ENCODE measurements at places on chromosomes 2 and 18.

- DNase-seq: no peak
Observed at GRCh38 chr2:187102381-187102780, 253.4 kb upstream of the ZSWIM2 start.

- DNase-seq: no peak
Observed at GRCh38 chr2:167964650-167965413, 282.6 kb downstream of the STK39 start.

DNA sequence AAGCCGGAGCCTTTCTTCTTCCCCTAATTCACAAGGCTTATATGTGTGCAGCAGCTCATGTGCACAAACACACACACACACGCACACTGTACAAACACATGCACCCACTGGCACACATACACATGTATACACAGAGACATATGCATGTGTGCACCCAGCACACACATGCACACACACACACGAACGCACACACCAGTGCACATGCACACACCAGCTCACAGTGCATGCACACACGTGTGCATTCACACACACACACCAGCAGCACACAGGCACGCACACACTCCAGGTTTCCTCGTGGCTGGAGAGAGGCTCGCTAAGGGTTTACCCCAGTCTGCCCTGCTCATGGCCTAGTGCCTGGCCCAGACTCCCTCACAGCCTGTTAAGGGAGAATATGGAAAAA is 234.0 kb downstream of the EIPR1 start:
- no peak for DNase-seq

DNA sequence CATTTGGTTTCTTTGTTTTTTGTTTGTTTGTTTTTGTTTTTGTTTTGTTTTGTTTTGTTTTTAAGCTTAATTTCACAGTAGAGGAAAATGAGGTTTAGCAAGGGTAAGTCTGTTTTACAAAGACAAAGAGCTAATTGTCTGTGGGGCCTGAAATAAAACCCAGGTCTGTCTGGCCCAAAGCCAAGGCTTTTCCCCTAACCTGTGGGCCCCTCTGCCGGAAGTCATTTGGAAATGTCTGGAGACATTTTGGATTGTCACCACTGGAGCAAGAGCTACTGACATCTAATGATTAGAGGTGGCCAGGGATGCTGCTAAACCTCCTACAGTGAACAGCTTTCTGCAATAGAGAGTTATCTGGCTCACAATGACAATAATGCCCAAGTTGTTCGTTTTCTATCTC is 167.2 kb downstream of the MAP2 start:
- DNase-seq: no peak

DNA sequence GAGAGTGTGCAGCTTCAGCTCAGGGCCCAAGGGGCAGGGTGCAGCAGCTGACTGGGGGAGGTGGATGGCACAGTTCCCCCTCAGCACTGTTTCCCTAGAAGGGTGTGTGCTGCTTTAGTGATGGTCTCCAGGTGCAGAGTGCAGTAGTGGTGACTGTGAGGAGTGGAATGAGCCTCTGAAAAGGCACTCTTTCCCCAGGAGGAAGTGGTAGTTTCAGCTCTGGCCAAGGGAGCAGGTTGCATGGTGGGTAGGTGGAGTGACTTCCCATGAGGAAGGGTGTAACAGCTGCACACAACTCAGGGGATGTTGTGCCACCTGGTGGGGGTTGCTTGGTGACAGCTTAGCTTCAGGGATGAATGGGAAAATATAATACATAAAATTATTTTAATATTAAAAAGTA is 251.5 kb upstream of the NXPH2 start:
- no peak for DNase-seq

- DNase-seq: no peak
Observed at GRCh38 chr2:69716555-69717120, 25.3 kb upstream of the ANXA4 start.

DNA sequence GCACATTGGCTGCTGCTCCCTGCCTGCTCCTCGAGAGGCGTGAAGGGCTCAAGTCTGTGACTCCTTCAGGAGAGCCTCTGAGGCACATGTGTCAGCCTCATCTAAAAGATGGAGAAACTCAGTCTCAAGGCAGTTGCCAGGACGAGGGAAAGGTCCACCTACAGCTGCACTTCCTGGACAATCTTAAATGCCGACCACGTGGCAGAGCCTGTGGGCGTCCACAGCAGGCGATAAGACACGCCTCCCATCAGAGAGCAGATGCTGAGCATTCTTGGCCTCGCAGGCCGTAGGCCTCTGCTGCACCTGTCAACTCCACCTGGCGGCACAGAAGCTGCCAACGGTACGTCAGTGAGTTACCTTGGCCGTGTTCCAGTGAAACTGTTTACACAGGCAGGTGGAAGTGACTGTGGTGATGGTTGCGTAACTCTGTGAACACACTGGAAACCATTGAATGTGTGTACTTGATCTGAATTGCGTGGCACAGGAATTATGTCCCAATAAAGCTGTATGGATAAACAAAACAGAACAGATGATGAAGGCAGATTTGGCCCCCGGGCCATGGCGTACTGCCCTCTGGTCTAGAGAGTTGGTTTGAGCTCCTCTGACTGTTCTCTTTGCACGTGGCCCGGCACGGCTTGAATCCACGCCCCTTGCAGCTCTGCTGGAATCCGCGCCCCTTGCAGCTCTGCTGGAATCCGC is 114.5 kb downstream of the RNF144A start:
- DNase-seq: peak; percentile 69

- DNase-seq: no peak
Observed at GRCh38 chr2:191571163-191571769, 106.7 kb upstream of the NABP1 start.

DNA sequence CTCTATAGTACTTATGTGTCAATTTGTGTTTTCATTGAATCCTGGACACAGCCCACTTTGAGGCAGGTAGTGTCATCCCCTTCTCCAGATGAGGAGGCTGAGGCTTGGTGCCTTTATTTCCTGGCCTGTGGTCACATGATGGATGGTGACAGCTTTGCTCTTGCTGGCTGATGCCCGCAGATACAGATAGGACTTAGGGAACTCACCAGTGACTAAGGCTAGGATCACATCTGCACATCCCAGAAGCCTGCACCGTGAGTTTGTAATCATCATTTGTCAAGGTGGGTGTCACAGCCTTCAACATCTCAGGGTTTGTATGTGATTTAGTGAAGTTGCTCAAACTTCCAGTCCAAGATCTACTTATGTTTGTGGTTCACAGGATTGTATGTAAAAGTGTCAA is 295.1 kb upstream of the RAB12 start:
- DNase-seq: no peak

GRCh38 chr18:32717126-32717525 is 55.7 kb downstream of the KLHL14 start:
- no peak for DNase-seq

- DNase-seq: no peak
Observed at GRCh38 chr2:189933041-189933440, 129.5 kb downstream of the MSTN start.

DNA sequence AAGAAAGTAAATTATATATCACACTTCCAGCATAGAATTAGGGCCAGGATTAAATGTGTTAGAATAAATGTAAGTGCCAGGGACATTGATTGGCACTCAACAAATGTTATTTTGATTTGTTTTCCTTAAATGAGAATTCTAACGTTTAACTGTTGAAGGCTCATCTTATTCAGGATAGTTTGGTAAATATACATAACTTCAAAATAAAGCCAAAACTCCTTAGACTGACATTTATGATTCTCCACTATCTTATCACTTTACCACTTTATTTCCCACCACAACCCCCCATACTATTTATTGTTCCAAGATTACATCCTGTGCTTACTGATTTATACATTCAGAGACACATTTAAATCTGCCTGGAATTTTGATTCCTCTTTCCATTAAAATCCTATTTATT is 769.5 kb upstream of the CDH2 start:
- no peak for DNase-seq

- DNase-seq: no peak
Observed at GRCh38 chr18:52277785-52278184, 62.2 kb upstream of the DCC start.

GRCh38 chr2:153770359-153770991 is 101.2 kb upstream of the GALNT13 start:
- DNase-seq: no peak

- no peak for DNase-seq
Observed at GRCh38 chr2:48943436-48943835, 187.9 kb upstream of the LHCGR start.

- peak; percentile 81 for DNase-seq
Observed at GRCh38 chr2:196239622-196240587, 68.5 kb upstream of the STK17B start.

GRCh38 chr2:228507870-228508269 is 326.4 kb upstream of the SPHKAP start:
- no peak for DNase-seq

GRCh38 chr2:219131327-219131726 is 29.3 kb downstream of the NHEJ1 start:
- DNase-seq: no peak

GRCh38 chr18:21629089-21629832 is 17.1 kb downstream of the SNRPD1 start:
- no peak for DNase-seq

DNA sequence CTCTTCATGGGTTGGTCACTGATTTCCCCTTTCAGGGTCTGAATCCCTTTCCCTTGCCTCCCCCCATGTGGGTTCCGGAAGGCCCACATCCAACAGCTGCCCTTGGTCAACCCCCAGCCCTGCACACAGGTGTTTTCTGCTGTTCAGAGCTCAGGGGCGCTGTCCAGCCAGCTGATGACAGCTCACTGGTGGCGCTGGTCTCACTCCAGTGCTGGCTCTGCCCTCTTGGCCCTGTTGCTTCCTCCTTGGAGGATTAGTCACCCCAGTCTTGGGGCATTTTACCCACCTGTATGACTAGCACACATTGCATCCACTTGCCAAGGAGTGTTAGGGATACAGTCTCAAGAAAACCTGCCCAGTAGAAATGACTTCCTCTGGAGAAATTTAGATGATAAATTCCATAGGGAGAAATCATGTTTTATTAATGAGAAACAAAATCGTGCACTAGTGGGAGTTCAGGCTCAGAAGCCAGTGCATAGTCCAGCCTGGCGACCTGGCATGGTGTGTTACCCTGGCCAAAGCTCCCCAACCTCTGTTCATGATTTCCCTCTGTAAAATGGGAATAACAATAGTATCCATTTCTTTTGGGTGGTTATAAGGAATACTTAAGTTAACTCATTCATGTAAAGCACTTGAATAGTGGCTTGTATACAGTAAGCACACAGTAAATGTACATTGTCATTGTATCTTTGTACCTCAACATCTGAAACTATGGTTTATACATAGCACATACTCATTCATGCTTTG is 21.6 kb downstream of the CRIM1 start:
- no peak for DNase-seq

DNA sequence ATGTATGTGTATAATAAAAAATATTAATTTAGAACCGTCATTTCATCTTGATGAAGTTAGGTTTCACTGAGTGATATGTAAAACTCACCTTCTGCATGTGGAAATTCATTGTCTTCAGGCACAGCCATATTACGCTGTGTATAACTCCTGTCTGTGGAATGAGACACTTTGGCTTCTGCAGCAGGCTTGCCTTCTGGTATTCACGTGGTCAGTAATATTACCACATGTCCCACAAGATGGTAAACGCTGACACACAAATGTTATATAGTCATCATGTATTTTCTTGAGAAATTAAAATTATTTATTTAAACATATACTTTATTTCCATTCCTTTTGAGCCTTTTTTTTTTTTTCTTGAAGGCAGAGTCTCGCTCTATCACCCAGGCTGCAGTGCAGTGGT is 25.1 kb upstream of the AAK1 start:
- DNase-seq: no peak

DNA sequence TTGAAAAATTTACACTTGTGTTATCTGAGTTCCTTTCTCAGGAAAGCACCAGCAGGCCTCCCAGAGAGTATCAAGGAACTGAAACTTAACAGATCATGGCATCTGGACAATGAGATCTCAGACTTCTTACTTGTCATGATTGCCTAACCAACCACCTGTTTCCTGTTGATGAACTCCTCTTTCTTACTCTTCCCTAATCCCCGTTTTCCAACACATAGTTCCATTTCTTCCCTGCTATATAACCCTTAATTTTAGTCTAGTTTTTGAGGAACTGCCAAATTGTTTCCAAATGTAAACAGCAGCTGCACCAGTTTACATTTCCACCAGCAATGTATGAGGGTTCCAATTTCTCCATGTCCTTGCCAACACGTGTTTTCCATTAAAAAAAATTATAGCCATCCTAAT is 6.1 kb upstream of the FAM171B start:
- DNase-seq: no peak

- DNase-seq: no peak
Observed at GRCh38 chr2:76413436-76413835, 702.7 kb upstream of the GCFC2 start.

DNA sequence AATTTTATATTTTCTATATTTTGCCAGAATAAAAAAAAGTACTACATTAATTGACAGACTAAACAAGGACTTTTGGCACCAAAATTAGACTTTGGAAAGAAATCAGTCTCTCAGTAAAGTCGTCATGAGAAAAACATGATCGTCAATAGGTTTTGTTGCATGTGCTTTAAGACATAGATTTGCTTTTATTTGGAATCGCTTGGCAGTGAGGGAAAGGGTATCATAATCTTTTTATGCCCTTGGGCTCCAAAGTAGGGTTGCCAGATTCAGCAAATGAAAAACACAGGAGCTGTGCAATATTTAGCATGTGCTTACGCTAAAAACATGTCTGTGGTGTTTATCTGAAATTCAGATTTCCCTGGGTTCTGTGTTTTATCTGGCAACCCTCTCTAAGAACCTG is 177.6 kb downstream of the LAMA1 start:
- no peak for DNase-seq

DNA sequence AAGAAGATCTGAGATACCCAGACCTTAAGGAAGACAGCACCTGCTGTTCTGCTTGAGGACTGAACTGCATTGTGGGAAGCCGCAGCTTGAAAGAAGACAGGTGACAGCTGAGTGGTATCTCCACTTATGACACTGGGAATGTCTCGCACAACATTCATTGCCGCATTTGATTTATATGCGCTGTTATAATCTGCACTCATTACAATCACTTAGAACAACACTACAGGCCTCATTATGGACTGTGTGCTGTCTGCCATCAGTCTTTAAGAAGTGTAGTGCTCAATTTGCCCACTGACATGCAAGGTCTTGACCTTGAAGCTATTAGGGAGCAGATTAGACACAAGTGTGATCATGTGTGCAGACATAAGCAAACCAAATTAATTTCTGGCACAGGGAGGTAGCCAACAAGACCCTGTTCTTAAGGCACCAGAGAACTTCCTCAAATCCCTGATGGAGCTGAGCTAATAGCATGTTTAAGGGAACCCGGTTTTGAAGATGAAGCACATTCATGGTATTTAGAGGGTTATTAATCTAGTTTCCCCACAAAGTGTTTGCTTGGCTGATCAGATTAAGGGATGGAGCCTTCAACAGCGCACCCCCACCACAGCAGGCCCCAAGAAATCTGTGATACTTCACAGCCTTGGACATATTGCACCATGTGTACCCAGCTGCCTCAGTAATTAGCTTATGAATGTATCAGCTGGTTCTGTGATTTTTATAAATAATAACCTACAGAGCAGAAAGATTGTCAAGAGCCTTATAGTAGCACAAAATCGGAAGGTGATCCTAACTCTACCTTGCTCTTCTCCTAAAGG is 146.8 kb downstream of the SATB2 start:
- no peak for DNase-seq

- no peak for DNase-seq
Observed at GRCh38 chr2:120066800-120067547, 54.1 kb downstream of the EPB41L5 start.

- no peak for DNase-seq
Observed at GRCh38 chr2:79596403-79596802, 83.6 kb downstream of the CTNNA2 start.
